ENCODE measurements at places on chromosomes 3 and 15.

DNA sequence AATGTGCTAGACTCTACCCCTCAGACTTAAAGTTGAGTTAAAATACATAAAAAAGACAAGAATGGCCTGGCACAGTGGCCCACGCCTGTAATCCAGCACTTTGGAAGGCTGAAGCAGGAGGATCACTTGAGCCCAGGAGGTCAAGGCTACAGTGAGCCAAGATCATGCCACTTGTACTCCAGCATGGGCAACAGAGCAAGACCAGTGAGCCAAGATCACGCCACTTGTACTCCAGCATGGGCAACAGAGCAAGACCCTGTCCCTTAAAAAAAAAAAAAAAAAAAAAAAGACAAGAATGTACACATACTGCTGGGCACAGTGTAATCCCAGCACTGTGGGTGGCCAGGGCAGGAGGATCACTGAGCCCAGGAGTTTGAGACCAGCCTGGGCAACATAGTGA, 17.4 kb downstream of the DIS3L start:
- DNase-seq = no peak

- no peak for DNase-seq
Measured at GRCh38 chr3:127096256-127097071, 96.5 kb upstream of the PRR23E start.

DNA sequence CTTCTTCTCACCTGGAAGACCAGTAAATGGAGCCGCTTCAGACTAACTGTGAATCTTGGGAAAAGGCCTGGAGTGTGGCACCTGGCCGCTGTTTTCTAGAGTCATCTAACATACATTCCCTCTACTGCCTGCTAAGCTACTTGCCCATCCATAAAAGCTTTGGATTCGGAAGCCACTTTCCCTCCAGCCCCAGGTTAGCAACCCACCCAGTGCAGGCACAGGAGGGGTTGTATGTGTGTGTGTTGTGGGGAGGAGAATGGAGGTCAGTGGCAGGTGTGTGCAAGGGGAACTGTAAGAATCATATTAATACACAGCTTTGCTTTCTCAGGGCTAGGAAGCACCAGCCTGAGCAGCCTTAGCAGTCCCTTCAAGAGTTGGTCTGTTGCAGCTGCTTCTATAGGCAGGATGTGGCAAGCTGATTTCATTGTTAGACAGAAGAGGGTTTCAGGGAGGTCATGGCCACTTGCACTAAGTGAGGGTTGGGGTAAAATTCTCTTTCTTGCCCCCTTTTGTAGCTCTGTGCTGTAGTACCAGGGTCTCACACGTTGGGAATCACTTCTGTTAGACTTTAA, 8.9 kb downstream of the NSUN3 start:
- DNase-seq = no peak

GRCh38 chr15:62519900-62520299, 354.8 kb upstream of the C2CD4B start:
- DNase-seq = no peak

- DNase-seq = no peak
Measured at GRCh38 chr3:150737874-150738679, 24.9 kb downstream of the SIAH2 start.

- no peak for DNase-seq
Measured at GRCh38 chr3:66133050-66133757, 87.6 kb upstream of the SLC25A26 start.

DNA sequence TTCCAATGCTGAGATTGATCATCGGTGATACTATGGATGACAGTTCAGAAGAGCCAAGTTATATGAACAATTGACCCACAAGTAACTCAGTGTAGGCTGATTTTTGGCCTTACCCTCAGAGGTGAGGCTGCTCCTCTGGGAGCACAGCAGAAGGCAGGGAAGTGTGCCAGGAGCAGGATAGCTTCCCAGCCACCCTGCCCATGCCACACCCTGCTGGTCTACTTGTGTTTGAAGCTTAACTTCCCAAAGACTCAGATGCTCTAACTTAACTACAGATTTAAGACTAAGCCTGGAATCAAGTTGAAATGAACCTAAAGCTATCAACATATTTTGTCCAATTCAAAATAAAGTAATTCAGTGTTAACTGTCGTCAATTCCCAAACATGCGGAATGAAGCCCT, 77.5 kb downstream of the BOC start:
- no peak for DNase-seq

- no peak for DNase-seq
Measured at GRCh38 chr15:99264125-99264524, 12.8 kb downstream of the LRRC28 start.

- no peak for DNase-seq
Measured at GRCh38 chr15:89724621-89725020, 26.4 kb downstream of the MESP1 start.

DNA sequence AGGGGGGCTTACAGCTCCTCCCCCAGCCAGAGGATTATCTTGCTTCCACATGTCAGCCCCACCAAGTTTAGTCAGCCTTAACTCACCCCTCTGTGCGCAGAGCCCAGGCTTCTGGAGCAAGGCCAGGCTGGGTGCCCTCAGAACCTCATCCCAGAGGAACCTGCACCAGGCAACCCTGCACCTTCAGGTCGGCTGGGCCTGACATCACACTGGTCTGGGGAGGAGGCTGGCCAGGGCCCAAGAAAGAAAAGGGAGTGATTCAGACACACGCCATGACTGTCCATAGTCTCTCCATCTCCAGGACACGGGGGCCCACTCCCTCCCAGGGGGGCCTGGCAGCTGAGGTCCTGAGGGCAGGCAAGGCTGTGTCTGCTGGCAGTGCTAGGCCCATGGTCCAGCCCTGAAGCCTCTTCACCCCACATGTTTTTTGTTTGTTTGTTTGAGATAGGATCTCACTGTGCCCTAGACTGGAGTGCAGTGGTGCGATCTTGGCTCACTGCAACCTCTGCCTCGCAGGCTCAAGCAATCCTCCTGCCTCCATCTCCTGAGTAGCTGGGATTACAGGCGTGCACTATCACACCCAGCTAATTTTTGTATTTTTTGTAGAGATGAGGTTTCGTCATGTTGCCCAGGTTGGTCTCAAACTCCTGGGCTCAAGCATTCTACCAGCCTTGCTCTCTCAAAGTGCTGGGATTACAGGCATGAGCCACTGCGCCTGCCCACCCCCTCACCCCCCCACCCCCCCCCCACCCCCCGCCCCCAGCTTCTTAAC, 11.1 kb downstream of the TNK2 start:
- no peak for DNase-seq

- no peak for DNase-seq
Measured at GRCh38 chr3:142852009-142852408, 36.9 kb downstream of the PCOLCE2 start.

- DNase-seq = no peak
Measured at GRCh38 chr3:197592361-197593045, 36.7 kb upstream of the BDH1 start.

- no peak for DNase-seq
Measured at GRCh38 chr3:123333401-123333800, 115.5 kb downstream of the ADCY5 start.

GRCh38 chr3:88013592-88013991, 45.2 kb downstream of the CGGBP1 start:
- no peak for DNase-seq

DNA sequence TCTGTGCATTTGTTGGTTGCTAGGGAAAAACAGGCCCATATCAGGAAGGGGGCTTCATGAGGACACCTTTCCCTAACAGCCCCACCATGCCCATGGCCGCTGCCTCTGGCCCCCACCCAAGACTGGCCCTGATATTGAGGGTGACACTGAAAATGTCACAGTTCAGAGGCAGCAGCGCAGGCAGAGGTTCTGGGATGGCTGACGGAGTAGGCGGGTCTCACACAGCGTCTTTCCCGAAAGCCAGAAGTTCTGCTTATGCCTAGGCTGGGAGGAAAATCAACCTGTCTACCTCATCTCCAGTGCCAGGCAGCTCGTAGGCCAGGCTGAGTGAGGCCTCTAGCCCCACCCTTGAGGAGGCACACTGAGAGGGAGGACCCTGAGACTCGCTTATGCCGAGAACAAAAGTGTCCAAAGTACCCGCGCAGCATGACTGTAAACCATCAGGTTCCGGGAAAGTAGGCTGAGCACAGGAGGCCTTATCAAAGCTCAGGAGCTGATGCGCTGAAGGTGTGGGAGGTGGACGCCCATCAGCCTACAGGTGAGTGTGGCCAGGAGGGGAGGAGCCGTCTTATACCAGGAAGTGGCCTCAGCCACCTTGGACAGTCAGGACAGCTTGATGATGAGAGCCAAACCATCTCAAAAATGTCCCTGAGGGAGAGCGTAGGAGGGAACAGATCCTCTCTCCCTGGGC, 27.5 kb downstream of the GRAMD2A start:
- no peak for DNase-seq

- DNase-seq = no peak
Measured at GRCh38 chr3:99620077-99620767, 18.2 kb upstream of the COL8A1 start.

- DNase-seq = no peak
Measured at GRCh38 chr3:188573956-188574355, 420.0 kb downstream of the LPP start.

- DNase-seq = no peak
Measured at GRCh38 chr3:46296826-46297225, 54.6 kb downstream of the CCR3 start.

DNA sequence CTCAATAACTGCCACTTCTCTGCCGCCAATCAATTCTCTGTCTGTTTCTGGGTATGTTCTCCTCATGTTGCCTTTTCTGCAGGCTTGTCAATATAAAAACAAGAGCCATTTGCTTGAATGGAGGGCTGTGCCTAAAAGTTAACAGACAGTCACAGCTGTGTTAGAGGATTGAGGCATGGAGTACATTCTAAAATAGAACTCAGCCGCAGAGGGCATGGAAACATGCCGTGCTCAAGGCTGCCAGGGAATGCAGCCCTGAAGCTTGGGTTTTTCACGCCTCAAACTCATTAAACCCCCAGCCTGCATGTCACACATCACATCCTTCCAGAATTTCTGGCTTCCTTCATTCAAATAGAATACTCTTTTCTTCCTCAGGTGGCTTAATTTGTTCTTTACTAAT, 166.6 kb downstream of the TPRG1 start:
- no peak for DNase-seq

DNA sequence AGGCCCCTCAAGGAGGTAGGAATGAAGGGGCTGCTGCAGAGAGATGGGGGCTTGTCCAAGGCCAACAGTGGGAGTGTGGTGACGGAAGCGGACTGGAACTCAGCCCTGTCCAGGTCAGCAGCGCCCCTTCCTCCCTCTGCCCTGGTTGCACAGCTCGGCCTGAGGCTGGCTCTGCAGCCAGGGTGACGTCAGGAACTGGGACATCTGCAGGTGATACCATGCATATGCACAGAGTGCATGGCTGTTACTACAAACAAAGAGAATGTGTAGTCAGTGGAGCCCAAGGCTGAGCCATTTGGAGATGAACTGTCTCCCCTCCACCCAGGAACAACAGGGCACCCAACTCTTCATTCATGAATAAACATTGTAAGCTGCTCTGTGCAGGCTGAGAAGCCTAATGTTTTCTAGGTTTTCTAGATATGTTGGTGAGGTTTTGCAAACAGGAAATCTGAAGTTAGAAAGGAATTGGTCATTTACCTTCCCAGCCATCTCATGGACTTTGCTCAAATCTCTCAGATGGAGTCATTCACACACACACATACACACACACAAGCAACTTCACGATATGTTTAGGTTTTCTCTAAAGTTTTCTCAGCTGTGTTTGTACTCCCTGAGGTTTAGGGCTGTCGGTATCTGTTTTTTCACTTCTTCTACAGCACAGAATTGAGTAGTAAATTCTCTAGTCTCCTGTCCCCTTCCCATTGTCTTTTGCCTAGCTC, 117.2 kb downstream of the TLE3 start:
- DNase-seq = no peak

GRCh38 chr3:156160647-156161046, 40.3 kb downstream of the KCNAB1 start:
- peak; percentile 22 for DNase-seq

- peak; percentile 39 for DNase-seq
Measured at GRCh38 chr3:8301977-8302735, 199.5 kb upstream of the LMCD1 start.

DNA sequence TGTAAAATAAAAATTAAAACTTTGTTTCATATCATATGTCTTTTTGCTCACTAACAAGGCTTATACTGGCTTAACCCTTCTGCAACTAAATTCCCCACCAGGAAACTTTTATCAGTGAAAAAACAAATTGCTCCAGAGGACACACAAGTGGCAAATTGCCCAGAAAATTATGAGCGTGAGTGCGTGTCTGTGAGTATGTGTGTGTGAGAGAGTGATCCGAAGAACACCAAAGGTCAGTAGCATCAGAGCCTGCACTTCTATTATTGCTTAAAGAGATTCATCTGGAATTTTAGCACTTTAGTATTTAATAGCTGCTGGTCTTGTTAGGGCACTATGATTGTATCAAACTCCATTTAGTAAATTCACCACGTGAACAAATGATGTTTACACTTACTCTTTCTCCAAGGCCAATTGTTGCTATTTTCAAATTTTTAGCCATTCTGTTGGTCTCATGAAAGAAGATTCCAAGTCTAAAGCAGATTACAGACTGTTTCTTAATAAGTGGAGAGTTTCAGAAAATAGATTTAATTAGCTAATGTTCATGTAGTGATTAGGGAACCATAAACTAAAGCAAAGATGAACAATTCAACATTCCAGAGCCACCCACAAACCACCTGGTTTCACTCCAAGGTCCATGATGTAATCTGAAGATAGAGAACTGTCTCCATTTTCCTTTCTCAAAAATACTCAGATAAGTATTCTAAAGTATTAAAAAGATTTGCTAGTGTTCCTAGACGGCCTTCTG, 91.1 kb upstream of the IL12A start:
- no peak for DNase-seq

- DNase-seq = peak; percentile 35
Measured at GRCh38 chr3:50574444-50574831, 5.1 kb downstream of the HEMK1 start.

DNA sequence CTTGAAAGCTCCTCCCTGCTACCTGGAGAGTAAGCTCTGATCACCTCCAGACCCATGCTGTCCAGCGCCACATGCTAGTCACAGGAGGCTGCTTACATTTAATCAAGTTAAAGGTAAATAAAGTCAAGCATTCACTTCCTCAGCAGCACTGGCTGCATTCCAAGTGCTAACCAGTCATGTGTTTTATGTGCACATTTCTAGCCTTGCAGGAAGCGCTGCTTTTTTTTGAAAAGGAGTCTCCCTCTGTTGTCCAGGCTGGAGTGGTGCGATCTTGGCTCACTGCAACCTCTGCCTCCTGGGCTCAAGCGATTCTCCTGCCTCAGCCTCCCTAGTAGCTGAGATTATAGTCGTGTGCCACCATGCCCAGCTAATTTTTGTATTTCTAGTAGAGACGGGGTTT, 279.2 kb downstream of the GABRG3 start:
- DNase-seq = no peak

GRCh38 chr15:93467337-93467736, 378.3 kb upstream of the RGMA start:
- DNase-seq = no peak

DNA sequence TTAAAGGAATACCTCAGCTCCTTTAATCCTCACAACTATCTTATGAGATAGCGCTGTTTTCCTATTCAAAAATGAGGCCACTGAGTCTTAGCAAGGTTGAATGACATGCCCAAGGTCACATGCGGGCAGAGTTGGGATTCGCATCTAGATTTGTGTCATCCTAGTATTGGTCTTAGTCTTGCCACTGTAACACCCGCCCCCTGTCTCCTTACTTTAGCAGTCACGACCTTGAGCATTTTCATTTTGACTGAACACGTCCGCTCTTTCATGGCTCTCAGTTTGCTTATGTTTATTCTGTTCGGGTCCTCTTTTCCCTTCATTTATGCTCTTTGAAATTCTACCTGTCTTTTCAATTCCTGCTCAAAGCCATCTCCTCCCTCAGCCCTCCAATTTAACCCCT, 112.5 kb upstream of the CADPS start:
- DNase-seq = no peak

Measured in CD4-positive, alpha-beta T cell treated with Interleukin-21 for 1 hour (primary cell).